ENCODE measurements at places on chromosomes 13 and 19.

DNA sequence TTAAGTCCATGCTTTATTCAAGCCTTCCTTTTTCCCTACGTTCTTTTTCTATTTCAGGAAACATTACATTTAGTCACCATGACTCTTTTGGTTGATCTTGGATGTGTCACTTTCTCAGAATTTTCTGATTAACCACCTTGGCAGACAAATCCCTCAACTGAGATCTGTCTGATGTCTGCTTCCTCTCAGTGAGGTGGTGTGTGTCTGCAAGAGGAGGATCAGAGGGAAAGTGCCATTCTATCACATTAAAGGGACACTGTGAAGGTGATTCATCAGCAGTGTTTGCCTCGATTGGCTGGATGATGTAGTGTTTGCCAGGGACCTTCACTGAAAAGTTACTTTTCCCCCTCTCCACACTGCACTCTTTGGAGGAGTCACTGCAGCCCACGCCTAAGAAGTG, 3.0 kb upstream of the CCNP start:
- DNase-seq: no peak

- no peak for DNase-seq
These were observed 44.1 kb upstream of the ZNF536 start for GRCh38 chr19:30328096-30328495.

DNA sequence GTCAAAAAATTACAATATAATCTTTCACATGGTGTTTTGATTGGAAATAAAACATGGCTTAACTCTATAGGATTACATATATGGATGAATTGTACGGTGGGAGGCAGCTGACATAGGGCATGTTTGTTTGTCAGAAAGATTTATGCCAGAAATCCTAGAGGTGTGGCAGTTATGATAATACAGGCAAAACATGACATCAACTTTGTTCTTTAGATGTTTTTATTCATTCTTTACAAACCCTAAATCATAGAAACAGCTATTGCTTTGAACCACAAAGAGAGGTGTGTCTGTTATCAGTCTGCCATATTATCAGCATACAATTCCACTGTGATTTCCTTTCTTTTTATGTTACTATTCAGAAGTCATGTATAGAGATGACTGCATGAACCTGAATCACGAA, 8.2 kb upstream of the CLDN10 start:
- no peak for DNase-seq

DNA sequence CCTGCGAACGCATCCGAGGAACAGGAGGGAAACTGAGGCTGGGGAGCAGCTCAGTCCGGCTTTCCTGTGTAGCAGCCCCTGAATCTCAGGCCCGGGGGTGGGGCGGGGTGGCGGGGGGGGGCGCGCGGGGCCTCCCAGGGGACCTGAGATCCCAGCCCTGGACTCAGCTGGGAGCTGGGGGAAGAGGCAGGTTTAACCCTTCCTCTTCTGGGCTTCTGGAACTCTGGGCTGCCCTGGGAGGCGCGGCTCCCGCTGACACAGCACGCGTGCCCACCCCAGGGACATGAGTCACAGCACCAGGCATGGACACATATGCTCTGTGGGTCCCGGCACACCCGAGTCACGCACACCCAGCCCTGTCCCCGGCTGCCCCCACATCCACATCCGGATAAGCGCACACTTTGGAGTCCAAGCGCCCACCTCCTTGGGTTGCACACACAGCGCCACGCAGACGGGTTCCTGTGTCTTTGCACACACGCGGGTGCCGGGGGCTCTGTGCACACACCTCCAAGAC, 3.5 kb upstream of the CIRBP start:
- DNase-seq: no peak

GRCh38 chr19:16121967-16122366, 10.3 kb downstream of the RAB8A start:
- DNase-seq: no peak

GRCh38 chr13:58704953-58705352, 1073.4 kb downstream of the PCDH17 start:
- DNase-seq: no peak

DNA sequence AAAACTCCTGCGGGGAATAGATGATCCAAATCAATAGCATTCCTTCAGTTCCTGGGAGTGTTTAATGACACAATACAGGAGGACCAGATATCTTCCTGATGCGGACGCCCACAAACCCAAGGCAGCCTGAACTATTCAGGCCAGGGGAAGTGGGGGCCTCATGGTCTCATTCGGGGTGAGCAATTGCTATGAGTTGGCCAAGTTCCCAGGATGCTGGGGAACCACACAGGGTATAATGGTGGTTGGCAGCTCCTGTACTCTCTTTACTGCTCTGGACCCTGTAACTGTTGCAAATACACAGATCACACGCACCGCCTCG, 401.2 kb downstream of the IRS2 start:
- DNase-seq: no peak

GRCh38 chr19:6412447-6413091, 12.0 kb downstream of the KHSRP start:
- DNase-seq: no peak

GRCh38 chr13:113907635-113908617, 44.0 kb upstream of the GAS6 start:
- peak; percentile 53 for DNase-seq

DNA sequence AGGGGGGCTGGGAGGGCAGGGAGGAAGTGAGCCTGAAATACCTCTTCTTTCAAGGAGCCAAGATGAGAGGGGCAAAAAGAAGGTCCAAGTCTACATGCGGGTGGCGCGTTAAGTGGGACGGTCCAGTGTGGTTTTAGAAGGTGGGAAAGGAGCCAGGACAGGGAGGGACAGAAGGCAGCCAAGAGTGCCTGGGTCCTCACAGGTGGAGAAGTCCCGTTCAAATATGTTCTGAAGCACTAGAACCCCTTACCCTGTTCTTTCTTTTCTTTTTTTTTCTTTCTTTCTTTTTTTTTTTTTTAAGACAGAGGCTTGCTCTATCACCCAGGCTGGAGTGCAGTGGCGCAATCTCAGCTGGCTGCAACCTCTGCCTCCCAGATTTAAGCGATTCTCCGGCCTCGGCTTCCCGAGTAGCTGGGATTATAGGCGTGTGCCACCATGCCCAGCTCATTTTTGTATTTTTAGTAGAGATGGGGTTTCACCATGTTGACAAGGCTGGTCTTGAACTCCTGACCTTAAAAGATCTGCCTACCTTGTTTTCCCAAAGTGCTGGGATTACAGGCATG, 7.4 kb downstream of the CAMSAP3 start:
- no peak for DNase-seq

GRCh38 chr13:94483970-94484369, 4.5 kb upstream of the DCT start:
- DNase-seq: no peak

- DNase-seq: peak; percentile 75
These were observed 1.1 kb upstream of the ARHGAP35 start for GRCh38 chr19:46859637-46860124.

DNA sequence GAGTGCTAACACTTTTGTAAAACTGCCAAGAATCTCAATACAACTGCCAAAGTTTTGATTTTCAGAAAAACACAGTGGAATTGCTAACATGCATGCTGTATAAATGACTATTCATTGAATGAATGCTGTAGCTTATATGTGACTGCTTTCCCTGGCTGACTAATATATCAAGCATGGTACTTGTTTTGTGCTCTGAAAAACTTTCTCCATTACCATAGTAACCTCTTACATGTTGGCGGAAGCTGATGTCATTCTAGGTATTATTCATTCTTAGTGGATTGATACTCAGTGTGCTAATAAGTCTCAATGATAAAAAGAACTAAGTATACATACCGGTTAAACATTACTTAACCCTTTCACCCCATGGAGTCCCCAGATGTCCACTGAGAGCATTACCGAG, 166.1 kb upstream of the MYO16 start:
- DNase-seq: no peak

- no peak for DNase-seq
These were observed 14.5 kb downstream of the IPO5 start for GRCh38 chr13:97967948-97968347.

- DNase-seq: no peak
These were observed 16.9 kb downstream of the TMEM150B start for GRCh38 chr19:55308281-55308680.

- no peak for DNase-seq
These were observed 32.6 kb upstream of the ZSCAN5A start for GRCh38 chr19:56347163-56347778.

DNA sequence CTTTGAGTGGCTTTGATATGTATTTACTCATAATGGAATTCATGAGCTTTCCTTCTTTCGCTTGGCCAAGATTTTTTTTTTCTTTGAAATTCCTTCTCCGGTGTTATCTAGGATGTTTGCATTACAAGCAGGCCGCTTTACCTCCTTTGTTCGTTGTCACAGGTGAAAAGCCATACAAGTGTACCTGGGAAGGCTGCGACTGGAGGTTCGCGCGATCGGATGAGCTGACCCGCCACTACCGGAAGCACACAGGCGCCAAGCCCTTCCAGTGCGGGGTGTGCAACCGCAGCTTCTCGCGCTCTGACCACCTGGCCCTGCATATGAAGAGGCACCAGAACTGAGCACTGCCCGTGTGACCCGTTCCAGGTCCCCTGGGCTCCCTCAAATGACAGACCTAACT, 16.7 kb downstream of the KLF5 start:
- DNase-seq: no peak

DNA sequence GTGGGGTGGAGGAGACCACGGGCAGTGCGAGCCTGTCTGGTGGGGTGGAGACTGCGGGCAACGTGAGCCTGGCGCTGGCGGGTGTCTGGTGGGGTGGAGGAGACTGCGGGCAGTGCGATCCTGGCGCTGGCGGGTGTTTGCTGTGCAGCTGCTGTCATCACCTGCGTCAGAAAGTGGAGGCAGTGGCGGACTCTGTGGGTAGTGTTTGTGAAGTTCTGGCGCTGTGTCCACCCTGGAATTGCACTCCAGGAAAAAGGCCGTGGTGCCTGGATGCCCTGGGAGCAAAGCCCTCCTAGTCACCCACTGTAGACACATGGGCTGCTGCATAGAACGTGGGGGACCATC, 6.2 kb downstream of the TEX29 start:
- no peak for DNase-seq

DNA sequence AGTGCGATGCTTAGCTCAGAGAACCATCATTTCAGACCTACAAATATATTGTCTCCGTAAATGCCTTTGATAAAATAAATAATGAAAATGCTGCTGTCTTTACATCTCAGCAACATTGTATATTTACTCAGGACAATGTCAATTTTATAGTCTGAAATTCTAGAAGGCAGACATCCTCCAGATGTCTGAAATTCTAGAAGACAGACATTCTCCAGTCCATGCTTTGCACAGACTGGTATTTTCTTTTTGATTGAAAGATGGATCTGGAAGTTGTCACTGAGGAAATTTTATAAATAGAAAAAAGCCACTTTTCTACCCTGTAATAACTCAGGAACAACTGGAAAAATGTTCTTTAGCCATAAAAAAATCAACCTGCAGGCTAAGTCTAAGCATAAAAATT, 2293.3 kb downstream of the PCDH9 start:
- no peak for DNase-seq

DNA sequence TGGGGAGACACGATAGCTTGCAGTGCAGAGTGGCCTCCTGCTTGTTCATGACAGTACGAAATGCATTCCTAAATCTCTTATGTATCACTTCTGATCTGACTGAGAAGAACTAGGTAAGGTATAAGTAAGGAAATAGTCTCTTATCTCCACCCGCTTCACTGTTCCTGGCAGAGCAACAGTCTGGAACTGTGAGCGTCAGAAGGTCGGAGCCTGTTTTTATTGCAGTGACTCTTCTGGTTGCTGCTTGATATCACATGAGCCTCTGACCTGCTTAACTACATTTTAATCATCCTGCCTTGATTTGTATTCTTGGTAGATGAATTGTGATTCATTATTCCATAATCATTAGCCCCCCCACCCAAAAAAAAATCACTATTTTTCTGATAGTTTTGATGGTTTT, 69.0 kb downstream of the COL4A2 start:
- DNase-seq: no peak

DNA sequence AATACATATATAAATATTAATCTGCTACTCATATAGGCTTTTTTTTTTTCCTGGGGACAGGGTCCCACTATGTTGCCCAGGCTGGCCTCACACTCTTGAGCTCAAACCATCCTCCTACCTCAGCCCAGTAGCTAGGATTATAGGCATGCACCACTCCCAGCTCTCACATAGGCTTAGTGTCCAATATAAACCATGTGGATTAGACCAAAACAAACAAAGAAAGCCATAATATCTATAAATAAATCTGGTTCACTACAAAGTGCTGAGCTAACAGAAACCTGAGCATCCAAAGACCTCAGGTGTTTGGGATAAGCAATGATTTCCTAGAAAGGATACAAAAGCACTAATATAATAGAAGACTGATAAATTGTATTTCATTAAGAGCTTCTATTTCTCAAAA, 26.0 kb downstream of the TBC1D4 start:
- no peak for DNase-seq

- DNase-seq: no peak
These were observed 5.8 kb downstream of the PPFIA3 start for GRCh38 chr19:49125025-49125731.

GRCh38 chr19:31890230-31890629, 455.2 kb upstream of the ZNF507 start:
- no peak for DNase-seq
